Stimulated activated CD4-positive, alpha-beta T cell treated with anti-CD3 and anti-CD28 coated beads, Interleukin-4, amount 100 ng/mL, for 48 hours (primary cell): ENCODE measurements at places on chromosomes 7 and 10.

DNA sequence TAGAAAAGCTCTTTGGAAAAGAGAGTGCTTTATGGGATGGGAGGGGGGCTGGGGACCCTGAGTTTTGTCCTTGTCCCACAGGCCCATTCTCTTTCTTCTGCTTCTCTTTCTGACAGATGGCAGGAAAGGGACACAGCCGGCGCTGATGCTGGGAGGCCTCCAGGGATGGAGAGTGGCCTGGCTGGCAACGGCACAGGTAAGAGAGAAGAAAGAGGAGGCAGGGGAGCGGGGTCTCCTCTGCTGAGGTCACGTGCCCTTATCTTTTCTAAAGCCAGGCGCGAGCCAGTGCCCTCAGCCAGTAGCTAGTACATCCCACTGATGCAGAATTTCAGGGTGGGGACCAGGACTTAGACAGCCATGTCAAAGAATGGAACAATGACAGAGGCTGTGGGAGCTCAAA, 9.2 kb downstream of the ZNF775 start:
- DNase-seq: no peak

DNA sequence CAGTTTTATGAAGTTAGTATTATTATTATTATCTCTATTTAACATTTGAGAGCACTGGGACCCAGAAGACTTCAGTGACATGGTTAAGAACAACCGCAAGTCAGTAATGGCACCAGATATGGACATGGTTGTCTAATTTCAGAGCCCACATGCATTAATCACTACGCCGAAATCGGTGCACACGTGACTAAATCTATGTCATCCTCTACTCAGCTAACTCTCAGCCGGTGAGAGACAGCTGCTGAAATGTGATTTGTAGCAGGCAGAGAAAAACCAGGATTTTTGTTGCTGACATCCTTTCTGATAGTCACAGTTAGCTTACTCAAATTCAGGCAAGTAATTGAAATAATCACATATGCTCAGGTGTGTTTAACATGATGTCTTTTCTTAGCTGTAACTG, 127.7 kb downstream of the SPAG6 start:
- DNase-seq: no peak

- DNase-seq: no peak
These were observed 157.1 kb downstream of the EXOC4 start for GRCh38 chr7:133409966-133410365.

GRCh38 chr7:24456526-24457218, 116.6 kb upstream of the PALS2 start:
- DNase-seq: no peak

DNA sequence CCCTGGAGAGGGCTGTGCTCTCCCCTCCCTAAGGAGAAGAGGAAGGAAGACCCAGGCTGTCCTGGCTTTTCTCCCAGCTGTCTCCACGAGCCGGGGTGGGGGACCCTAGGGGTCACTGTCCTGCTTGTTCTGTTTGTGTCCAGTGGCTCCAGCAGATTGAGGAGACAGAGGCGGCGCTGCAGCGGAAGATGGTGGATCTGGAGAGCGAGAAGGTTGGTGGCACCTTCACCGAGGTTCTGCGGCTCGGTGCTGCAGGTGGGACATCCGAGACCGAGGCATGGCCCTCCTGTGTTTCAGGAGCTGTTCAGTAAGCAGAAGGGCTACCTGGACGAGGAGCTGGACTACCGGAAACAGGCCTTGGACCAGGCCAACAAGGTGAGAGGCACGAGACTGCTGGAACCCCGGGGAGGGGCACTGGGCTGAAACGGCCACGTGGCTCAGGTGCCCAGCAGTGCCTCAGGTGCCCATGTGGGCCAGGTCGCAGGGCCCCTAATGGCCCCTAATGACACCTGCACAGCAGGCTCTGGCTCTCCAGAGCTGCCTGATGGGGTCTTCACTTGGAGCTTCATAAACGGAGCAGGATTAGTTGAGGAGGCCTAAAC, 33.0 kb upstream of the DPYSL4 start:
- DNase-seq: no peak

DNA sequence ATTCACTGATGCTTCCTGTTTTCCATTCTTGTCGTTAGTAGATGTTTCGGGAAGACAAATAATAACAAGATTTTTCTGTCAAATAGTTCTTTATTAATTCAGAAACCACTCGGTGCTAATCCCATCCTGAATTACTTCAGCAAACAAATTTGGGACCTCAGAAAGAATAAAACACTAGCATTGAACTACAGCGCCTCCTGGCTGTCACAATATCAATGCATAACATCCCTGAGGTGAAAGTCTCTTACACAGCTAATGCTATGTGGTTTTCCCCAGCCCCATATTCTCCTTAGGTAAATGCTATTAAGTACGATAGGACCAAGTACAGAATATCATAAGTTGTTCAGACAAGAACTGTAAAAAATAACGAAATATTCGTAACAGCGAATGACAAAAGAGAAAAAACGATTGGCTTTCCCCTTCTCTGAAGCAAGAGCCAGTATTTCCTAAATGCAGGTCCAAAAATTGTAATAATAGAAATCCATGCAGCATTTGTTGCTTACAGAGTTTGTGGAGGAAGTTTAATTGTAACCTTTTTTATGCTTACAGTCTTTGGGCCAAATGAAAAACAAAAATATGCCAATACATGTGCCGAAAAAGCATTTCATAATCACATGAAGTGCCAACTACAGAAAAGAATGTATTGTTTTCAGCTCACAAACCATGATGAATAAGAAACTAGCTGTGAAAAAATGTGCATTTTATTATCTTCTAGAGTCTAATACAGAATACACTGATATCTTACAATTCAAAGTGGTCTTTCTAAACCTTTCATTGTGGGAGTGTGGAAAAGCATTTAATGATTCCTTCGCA, 47.3 kb downstream of the MYPN start:
- peak; percentile 44 for DNase-seq

DNA sequence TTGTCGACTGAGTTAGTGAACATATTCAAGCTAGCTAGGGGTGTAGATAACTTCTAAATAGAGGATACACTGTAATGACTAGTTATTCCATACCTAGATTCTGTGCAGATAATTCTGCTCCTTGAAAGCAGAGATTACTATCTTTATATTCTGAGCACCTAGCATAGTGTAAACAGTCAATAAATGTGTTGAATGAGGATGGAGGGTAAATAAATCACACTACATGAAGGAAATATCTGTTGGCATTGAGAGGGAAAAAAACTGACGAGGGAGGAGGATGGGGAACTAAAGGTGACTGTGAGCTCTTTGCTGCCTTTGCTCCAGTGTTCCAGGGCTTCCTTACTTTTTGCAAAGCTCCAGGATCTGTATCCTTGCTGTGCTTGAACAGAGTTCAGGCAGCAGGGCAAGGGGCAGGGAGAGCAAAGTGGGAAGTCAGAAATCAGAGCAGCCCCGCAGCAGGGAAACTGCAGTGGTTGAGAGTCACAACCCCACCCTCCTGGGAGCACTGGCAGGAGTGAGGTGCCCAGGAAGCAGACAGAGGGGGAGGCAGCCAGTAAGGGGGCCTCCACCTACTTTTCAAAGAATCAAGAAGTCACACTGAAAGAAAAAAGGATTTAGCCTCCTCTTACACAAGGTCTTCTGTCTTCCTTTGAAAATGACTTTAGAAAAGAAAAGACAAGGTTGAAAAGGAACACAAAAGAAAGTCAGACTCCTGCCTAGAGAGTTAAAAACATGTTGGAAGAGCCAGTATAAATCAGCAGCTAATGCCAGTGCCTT, 71.8 kb upstream of the LRRN3 start:
- DNase-seq: no peak

- DNase-seq: no peak
These were observed 259.5 kb downstream of the GRID1 start for GRCh38 chr10:86107131-86107530.

GRCh38 chr10:60114765-60115586, 208.6 kb upstream of the CCDC6 start:
- no peak for DNase-seq

DNA sequence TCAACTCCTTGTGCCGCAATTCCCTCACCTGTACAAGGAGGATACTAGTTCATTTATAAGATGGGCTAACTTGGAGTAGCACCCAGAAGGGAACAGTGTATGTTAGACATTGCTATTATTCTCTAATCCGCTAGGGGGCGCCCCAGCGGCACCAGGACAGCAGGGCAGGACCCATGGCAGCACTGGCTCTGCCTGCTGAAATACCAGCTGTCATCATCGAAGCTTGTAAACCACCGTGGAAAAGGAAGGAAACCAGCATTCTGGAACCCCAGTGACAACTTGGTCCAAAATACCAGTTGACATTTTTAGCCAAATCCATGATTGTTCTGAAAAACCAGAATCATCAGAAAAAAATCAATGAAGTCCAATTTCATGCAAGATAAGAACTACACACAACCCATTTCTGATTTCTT, 134.4 kb downstream of the ITGA8 start:
- DNase-seq: peak; percentile 47

DNA sequence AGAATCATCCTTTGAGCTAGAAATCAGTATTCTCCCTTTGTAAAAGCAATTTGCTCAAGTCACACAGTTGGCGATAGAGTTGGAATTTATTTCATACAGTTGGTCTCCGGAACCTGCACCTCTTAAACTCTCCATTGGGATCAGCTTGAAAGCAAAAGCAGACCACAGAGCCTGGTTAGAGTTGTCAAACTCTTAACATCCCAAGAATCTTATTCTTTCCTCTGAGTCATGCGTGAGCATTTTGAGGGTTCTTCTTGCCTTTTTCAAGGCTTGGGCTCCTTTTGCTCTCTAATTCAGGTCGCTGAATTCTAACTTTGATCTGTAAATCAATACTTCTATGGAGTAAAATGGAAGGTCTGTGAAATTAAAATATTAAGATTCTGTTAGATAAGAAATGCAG, 19.6 kb upstream of the SCIN start:
- DNase-seq: no peak

- DNase-seq: no peak
These were observed 1.0 kb downstream of the INMT start for GRCh38 chr7:30752979-30753378.

- DNase-seq: no peak
These were observed 332.4 kb downstream of the PTEN start for GRCh38 chr10:88195841-88196240.

GRCh38 chr7:27605689-27606269, 56.9 kb downstream of the HIBADH start:
- no peak for DNase-seq

GRCh38 chr10:27433976-27434375, 70.1 kb upstream of the RAB18 start:
- no peak for DNase-seq

DNA sequence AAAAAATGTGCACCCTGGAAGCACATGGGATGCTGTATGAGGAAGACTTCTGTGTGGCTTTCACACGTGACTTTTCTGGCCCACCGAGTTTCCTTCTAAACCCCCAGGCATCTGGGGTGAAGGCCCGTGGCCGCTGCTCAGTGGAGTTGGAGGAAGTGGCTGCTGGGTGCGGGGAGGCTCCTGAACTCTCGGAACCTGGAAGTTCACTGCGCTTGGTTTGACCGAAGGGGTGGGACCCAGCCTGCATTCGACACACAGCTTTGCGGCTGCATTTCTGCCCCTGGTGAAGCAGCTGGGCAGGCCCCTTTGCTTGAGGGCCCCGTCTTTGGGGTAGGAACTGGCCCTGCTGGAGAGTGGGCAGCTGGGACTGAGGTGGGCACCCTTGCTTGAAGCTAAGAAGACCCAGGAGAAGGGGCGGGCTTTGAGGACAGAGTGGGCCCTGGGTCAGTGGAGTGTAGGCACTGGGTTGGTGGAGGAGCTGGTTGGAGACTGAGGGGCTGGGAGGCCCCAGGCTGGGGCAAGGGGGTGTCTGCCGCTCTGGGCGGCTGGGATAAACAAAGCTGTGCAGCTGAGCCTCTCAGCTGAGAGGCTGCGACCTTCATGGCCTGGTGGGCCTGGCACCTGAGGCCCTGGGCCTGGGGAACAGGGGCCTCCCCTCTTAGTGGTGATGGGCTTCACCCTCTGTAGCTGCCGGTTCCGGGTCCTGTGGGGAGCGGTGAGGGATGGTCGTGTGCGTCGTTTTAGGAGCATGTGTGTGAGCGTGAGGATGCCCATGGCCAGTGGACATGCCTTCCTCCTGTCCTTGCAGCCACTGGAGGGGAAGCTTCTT, 78.0 kb downstream of the INPP5A start:
- DNase-seq: no peak

DNA sequence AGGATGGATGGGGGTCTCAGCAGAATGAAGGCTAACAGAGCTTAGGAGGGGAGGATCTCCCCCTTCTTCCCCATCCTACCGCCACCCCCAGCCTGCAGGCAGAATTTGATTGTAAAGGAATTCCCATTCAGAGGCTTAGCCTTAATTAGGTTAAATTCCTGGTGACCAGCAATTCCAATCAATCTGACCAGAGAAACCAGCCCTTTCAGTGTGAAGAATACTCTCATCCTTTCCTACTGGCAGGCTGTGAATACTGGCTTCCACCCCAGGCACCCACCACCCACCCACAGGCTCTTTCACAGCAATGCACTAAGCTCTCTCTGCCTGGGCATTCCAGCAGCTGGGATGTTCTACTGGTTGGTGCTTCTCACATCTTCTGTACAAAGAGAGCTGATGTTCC, 137.9 kb upstream of the LYZL1 start:
- DNase-seq: no peak

- DNase-seq: no peak
These were observed 31.2 kb downstream of the GPRIN2 start for GRCh38 chr10:46525177-46525823.

DNA sequence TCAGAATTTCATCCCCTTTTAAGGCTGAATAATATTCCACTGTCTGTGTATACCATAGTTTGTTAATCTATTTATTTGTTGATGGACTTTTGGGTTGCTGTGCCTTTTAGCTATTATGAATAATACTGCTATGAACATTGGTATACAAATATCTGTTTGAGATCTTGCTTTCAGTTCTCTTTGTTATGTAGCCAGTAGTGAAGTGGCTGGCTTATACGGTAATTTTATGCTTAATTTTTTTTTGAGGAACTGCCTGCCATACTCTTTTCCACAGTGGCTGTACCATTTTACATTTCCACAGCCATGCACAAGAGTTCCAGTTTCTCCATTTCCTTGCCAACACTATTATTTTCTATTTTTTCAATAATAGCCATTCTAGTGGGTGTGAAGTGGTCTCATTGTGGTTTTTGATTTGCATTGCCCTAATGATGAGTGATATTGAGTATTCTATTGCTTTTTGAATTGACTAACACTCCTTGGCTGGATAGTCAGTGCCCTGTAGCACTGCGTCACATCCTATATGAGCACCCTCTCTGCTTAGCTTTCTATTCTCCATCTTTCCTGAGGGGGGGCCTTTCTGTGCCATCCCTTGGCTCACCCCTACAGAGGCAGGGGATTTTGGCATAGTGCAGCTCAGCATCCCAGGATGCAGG, 29.4 kb upstream of the RAPGEF5 start:
- no peak for DNase-seq

- DNase-seq: no peak
These were observed 104.6 kb upstream of the CTBP2 start for GRCh38 chr10:125264757-125265578.

- no peak for DNase-seq
These were observed 359.4 kb downstream of the GPAM start for GRCh38 chr10:111824128-111824527.

- DNase-seq: no peak
These were observed 186.8 kb downstream of the CUX1 start for GRCh38 chr7:102004229-102004628.

DNA sequence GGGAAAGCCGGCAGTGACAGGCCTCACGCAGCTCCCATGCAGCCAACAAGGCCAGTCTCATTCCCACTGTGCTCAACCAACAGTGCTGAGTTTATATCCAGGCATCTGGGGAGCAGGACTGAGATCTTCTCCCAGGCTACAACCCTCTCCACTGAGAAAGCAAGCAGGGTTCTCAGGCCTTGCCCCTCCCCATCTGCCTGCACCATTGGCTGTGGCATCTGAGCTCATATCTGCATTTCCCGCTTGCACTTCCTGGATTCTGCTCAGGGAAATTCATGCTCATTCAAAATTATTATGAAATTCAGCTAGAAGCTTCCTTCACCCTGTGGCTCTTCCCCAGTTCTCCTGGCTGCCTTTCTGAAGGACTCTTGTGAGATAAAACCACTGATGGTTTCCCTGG, 1029.0 kb downstream of the GRM8 start:
- no peak for DNase-seq
